Muscle of back (tissue), 13 donors: ENCODE measurements at places on chromosomes 3 and 15. TPM values are rescaled to one million over a fixed set of nuclear protein-coding genes. Genes with fewer than 3 reads are reported as not detected.

DNA sequence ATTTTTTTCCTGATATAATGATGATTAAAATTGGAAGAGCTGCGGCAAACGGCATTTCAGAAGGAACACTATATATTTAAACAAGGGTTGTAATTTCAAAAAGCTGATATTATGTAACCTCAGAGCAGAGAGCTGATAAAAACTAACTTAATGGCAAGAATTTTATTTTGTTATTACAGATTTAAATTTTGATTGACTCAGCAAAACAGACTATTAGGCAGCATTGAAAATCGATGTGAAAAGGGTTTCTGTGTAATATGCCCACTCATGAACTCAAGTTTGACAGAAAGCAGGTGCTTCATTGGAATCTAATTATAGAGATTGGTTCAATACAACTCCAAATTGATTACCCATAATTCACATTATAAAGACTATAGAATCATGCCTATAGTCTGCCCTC lies 24.9 kb upstream of the LRIG1 start:
- DNase-seq, result no peak

DNA sequence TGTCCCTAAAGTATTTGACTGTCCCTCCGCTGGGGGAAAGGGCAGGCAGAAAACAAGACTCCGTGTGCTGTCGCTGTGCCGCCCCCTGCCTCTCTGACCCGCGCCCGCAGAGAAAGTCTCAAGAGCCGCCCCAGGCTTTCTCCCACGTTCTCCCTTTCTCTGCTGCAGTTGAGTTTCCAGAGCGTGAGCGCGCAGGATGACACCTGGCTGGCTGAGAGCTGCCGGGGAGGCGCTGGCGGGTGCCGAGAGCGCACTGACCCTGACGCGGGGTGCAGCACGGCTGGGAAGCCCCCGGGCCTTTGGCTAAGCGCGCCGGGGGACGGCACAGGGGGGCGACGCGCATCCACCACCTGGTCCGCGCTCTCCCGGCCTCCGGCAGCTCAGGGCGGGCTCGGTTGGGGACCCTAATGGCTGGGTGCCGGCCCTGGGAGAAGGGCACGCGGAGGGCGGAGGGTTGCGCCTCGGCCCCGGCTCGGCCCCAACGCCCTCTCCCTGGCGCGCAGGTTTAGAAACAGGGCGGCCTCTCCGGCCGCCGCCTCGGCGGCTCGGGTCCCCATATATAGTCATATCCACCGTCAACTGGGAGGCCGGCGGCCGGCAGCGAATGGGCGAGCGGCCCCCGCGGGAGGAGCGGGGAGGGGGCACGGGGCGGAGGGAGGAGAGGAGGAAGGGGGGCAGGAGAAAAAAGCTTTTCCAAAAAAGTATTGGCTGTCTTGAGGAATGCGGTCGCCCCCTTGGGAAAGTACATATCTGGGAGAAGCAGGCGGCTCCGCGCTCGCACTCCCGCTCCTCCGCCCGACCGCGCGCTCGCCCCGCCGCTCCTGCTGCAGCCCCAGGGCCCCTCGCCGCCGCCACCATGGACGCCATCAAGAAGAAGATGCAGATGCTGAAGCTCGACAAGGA lies at the start of gene TPM1:
Gene TPM1, plus strand, starts transcription at position 774 of the 903 bp plus-strand sequence. Its CDS starts 83 bp downstream, at position 857.
- peak; percentile 82 for DNase-seq

GATA2 gene
- 2.7 TPM for polyA plus RNA-seq

CHRNA3 gene
- polyA plus RNA-seq, result 0.42 TPM

DNA sequence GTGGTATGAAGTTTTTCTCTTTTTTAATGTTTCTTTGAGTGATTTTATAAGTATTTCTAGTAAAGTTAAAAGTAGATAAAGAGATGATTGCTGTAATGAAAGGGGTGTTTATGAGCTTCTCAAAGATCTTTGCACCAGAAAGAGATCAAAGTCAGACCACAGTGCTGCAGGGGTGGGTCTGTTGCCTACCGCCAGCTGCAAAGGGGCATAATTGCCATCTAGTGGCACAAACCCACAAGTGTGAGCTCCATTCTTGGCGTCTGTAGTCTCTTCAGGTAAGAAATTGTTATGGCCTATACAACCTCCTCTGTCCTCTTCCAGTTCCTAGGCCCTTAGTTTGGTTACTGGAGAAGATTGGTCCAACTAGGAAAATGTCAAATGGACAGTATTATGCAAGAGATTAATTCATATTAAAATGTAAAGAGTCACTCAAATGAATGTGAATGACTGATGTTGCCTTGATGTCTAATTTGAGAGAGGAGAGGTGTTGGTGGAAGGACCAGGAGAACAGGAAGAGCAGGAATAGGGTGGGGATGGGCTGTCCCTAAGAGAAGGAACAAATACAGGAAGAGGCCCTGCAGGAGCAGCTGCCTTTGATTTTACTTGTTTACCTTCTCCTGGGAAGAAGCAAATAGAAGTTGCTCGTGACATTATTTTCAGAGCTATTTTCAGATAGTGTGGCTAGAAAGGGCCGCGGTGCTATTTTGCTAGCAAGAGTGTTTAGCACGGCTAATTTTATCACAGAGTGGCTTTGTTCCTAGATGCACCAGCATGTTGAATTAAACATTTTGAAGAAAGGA lies 53.0 kb upstream of the GSK3B start:
- DNase-seq, result no peak

- DNase-seq, result no peak
These were observed 11.5 kb upstream of the PCSK6 start for GRCh38 chr15:101500865-101501551.

PKM gene
- 798 TPM for polyA plus RNA-seq

DNA sequence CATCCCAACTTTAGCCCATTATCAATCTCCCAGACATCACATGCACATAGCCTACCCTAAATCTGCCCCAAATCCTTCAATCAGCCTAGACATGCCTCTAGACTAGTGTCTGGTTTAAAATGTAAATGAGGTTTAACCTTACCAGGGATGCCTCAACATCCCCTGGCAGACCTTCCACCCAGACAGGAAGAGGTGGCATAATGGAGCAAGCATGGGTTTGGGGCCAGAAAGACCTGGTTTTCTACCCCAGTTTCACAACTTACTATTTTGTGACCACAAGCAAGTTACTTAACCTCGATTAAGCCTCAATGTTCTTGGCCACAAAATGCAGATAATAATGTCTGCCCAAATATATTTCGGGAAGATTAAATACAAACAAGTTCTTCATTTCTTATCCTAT lies 28.3 kb upstream of the THBS1 start:
- DNase-seq, result no peak

ISLR2 gene
- polyA plus RNA-seq, result 4.4 TPM

- no peak for DNase-seq
These were observed 135.0 kb downstream of the LRRK1 start for GRCh38 chr15:101054116-101054515.

HCN4 gene
- polyA plus RNA-seq, result not detected

DNA sequence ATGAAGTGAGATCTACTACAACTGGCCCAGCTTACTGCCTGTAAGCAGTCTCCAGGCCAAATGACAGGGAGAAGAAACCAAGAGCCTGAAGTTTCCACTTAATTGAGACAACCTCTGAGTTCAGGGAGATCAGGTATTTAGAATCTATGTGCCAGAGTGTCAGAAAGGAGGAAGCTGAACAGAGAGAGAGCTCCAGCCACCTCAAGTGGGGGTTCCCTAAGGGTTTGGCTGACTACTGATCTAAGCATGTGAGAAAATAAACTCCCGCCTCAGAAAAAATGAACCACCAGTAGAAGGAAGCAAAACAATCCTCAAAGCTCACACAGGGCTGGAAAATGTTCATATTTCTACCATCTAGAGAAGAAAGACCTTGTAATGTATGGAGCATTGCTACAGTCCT lies 25.0 kb downstream of the ADAM10 start:
- peak; percentile 33 for DNase-seq

GRCh38 chr15:52181938-52182780 lies 9.0 kb downstream of the GNB5 start:
- no peak for DNase-seq

- DNase-seq, result no peak
These were observed 59.6 kb upstream of the P3H2 start for GRCh38 chr3:190180268-190180667.

CCDC39 gene
- polyA plus RNA-seq, result 1.4 TPM

- DNase-seq, result no peak
These were observed 24.2 kb downstream of the PXYLP1 start for GRCh38 chr3:141255846-141256261.
